Endothelial cell of umbilical vein (primary cell): ENCODE measurements at places on chromosomes 6 and 20. TPM values are rescaled to one million over a fixed set of nuclear protein-coding genes. Genes with fewer than 3 reads are reported as not detected.

Gene FRK
- 0.05 TPM in 1 of 2 replicates, not detected in the other for total RNA-seq

GRCh38 chr20:51833326-51833725, 31.0 kb upstream of the SALL4 start:
- DNase-seq, result no peak

GRCh38 chr6:37607944-37608343, 89.7 kb downstream of the MDGA1 start:
- peak; percentile 12 for DNase-seq

GRCh38 chr6:116314218-116314617, 34.5 kb upstream of the TSPYL1 start:
- DNase-seq, result peak; percentile 81

DNA sequence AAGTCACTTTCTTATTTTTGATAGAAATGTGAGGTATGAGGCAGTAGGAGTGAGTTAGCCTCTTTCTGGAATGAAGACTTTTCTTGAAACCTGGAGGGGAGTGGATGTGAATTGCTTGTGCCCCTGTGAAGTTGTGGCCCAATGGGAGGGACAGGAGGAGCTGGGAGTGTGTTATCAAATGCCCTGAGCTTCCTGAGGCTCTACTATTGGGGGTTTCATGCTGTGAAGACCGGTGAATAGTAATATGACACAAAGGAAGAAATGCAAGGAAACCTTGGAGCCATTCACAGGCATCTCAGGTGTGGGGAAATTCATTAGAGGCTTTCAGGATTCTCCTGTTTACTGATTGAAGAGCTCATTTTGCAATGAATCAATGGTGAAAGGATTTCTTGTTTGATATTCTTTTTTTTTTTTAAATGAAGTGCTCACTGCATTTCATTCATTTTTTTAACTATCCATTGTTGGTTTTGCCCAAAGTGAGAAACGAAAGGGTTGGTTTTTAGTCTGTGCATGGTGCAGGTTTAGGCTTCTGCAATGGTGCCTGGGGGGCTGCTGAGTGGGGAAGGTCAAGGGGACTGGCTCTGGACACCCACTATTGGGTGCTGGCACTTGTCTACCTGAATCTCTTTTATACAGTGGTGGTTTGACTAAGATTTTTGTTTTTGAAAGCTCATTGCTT, 8.2 kb downstream of the RNF144B start:
- DNase-seq, result no peak

Gene CALHM4
- total RNA-seq, result 0.72 TPM in 1 of 2 replicates, not detected in the other

Gene ACSS1
- 8.0 and 17.9 TPM in 2 replicates for total RNA-seq

GRCh38 chr6:47130086-47130485, 88.0 kb upstream of the ADGRF1 start:
- no peak for DNase-seq

Gene TSPYL4
- 24.5 and 34.4 TPM in 2 replicates for total RNA-seq

Gene NKAPL
- 1.1 and 1.6 TPM in 2 replicates for total RNA-seq

Gene C4B
- 6.3 and 6.5 TPM in 2 replicates for total RNA-seq

DNA sequence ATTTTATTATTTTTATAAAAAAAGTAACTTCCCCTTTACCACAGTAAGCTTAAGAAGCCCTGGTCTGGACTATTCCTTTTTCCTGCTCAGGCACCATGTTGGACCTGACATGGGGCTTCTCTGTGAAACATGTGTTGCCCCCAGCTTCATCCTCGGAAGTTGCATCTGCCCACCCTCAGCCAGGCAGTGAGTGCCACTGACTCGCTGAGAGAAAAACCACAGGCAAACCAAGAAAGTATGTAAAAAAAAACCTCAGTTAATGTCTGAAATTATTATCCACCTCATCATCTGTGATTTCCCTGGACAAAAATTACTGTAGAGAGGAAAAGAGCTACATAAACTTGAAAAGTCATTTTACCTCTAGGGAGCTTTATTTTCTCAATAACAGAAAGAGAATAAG, 109.9 kb upstream of the MCHR2 start:
- DNase-seq, result no peak

DNA sequence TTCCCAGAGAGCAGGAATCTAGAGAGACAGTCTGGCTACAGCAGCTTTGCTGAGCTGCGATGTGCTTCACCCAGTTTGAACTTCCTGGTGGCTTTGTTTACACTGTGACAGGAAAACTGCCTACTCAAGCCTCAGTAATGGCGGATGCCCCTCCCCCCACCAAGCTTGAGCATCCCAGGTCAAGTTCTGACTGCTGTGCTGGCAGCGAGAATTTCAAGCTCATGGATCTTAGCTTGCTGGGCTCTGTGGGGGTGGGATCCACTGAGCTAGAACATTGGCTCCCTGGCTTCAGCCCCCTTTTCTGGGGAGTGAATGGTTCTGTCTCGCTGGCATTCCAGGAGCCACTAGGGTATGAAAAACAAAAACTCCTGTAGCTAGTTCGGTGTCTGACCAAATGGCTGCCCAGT, 91.0 kb upstream of the ESR1 start:
- no peak for DNase-seq

DNA sequence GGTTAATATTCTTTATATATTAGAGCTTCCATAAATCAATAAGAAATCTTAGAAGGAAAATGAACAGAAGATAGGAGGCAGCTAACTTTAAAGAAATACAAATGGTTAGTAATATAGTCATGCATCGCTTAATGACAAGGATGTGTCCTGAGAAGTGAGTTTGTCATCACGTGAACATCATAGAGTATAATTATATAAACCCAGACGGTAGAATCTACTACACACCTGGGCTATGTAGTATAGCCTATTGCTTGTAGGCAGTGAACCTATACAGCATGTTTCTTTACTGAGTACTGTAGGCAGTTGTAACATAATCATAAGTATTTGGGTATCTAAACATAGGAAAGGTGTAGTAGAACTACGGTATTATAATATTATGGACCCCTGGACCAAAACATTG, 14.3 kb downstream of the TBPL1 start:
- DNase-seq, result no peak

DNA sequence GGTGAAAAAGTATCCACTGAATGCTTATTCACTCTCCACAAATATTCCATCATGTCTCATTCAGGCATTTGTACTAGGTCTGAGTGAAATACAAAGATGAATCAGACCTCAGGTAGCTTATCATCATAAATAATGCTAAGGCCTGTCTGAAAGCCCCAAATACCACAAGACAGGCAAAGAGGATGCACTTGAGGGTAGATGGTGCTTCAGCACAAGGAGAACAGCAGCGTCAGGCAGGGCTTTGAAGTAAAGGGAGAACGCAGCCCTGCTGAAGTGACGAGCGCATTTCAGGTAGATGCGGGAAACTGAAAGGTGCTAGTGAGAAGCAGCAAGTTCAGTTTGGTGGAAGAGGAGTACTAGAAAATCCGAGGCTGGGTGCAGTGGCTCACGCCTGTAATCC, 38.7 kb downstream of the MAP3K5 start:
- DNase-seq, result no peak

DNA sequence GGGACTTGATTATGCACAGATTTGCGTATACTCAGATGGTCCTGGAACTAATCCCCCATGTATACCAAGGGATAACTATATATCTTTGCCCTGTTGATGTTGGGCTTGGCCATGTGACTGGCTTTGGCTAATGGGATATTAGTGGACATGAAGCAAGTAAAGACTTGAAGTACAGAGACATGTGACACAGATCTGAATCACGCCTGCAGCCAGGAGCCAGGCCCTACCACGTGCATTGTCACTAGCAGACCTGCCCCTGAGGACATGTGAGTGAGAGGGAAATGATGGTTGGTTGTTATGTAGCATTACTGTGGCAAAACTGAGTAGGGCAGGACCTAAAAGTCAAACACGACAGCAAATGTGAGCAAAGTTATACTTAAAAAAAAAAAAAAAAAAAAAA, 155.7 kb downstream of the AKAP7 start:
- no peak for DNase-seq

Gene DDR1
- total RNA-seq, result 17.7 and 22.9 TPM in 2 replicates

Gene TNFRSF6B
- total RNA-seq, result 0.69 TPM in 1 of 2 replicates, not detected in the other

GRCh38 chr6:22313796-22314195, 17.0 kb upstream of the PRL start:
- no peak for DNase-seq

DNA sequence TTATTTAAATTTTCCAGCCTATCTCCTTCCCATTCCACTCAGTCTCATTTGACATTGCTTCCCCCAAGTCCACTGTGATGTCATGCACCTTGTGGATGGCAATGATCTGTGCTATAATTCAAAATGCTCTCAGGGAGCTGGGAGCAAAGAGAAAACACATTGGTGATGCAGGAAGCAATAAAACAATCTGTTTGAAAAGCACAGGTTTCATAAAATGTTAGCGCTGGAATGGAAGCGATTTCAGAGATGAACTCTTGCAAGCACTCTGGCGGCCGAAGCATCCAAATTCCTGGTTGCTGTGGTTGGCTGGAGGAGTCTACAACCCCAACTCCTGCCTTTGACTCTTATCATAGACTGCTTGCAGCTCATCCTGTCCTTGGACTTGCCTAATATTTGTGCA, 167.0 kb downstream of the GMPR start:
- no peak for DNase-seq
